ENCODE measurements at places on chromosomes 11 and 22. TPM values are rescaled to one million over a fixed set of nuclear protein-coding genes. Genes with fewer than 3 reads are reported as not detected.

GRCh38 chr11:10674911-10675440 lies 18.6 kb downstream of the IRAG1 start:
- H3K27ac ChIP-seq: no peak overlapping the region
- DNase-seq: no peak
- H3K4me1 ChIP-seq: peaks cover 6% of the 10 kb centered on the region
- no peaks in the 10 kb centered on the region for H3K36me3 ChIP-seq
- H3K27me3 ChIP-seq: no peaks in the 10 kb centered on the region

DNA sequence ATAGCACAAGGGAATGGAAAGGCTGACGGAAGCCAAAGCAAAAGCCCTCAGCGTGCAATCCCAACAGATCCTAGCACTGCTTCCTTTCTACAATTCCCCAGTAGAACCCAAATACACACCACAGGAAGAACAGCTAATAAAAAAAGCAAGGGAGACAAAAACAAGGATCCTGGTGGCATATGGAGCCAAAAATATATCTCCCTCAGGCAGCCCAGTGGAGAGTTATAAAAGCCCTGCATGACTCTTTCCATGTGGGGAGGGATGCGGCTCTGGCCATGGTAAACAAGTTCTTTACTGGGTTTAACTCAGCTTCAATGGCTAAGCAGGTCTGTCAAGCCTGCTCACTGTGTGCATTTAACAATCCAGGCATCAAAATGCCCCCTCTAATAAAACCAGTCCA lies 88.1 kb downstream of the PIWIL4 start:
- H3K4me3 ChIP-seq: no peak overlapping the region
- H3K27me3 ChIP-seq: no peaks in the 10 kb centered on the region
- DNase-seq: no peak
- no peaks in the 10 kb centered on the region for H3K4me1 ChIP-seq

The PTH gene
- polyA plus RNA-seq: not detected

The CLMP gene
- 19.7 TPM for polyA plus RNA-seq

The ACR gene
- polyA plus RNA-seq: 0.70 TPM

DNA sequence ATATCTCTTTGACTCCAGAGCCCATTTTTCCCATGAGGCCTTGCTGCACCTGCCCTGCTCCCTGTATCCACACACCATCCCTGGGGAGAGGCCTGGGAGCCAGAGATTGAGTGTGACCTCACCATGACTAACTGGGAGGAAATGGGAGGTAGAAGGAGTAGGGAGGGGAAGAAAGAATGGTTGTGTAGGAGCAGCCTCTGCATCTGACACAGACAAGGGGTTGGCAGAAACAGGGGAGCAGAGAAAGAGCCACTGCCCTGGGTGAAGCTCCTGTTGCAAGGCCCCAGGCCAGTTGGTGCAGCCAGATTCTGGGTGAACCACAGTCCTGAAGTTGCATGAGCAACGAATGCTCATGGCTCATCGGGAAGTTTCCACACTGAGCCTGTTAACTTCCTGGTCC lies 32.4 kb downstream of the POU2F3 start:
- no peaks in the 10 kb centered on the region for H3K27me3 ChIP-seq
- no peak overlapping the region for H3K27ac ChIP-seq
- DNase-seq: no peak
- no peaks in the 10 kb centered on the region for H3K4me1 ChIP-seq

The PRDM11 gene
- polyA plus RNA-seq: 13.0 TPM

DNA sequence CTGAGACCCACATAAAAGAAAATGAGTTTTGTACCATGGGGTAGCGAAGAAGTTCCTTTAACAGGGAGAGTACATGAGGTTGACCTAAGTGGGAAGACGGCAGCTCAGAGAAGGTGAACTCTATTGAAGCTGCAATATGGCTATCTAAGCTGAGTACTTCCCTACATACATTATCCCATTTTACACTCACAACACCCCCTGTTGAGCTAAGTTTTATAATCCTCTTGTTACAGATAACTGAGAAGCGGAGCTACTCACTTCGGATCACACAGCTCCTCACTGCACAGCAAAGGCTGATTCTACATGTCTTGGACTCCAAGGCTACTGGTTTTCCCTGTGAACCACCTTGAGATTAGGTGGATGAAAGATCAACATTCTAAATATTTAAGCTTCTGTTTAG lies 8.2 kb upstream of the PIWIL4 start:
- H3K27me3 ChIP-seq: no peaks in the 10 kb centered on the region
- H3K4me3 ChIP-seq: no peak overlapping the region
- no peaks in the 10 kb centered on the region for H3K4me1 ChIP-seq
- no peak for DNase-seq
- no peak overlapping the region for H3K27ac ChIP-seq
- no peaks in the 10 kb centered on the region for H3K36me3 ChIP-seq

DNA sequence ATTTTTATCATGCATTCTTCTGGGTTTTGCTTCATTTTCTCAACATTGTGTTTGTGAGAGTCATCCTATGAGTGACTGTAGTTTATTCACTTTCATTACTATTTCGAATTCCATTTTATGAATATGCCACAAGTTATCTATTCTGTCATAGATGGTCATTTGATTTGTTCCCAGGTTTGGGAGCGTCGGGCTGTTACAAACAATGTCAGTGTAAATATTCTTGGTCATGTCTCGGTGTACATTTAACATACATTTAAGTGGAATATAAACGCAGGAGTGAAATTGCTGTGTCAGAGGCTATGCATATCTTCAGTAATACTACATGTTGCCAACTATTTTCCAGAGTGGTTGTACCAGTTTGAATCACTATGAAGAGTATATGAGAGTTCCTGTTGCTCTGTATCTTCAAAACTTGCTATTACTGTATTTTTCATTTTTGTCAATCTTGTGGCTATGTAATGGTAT lies 2.4 kb downstream of the TRIM44 start:
- DNase-seq: no peak
- H3K36me3 ChIP-seq: no peaks in the 10 kb centered on the region
- no peak overlapping the region for H3K4me3 ChIP-seq

The OR5M3 gene
- not detected for polyA plus RNA-seq

The DEUP1 gene
- 0.43 TPM for polyA plus RNA-seq

GRCh38 chr11:75246671-75247350 lies 6.2 kb downstream of the TPBGL start:
- no peak for DNase-seq
- H3K4me3 ChIP-seq: no peak overlapping the region
- H3K36me3 ChIP-seq: no peaks in the 10 kb centered on the region
- H3K27me3 ChIP-seq: peaks cover 16% of the 10 kb centered on the region
- H3K27ac ChIP-seq: no peak overlapping the region
- peaks cover 14% of the 10 kb centered on the region for H3K4me1 ChIP-seq

- H3K4me3 ChIP-seq: no peak overlapping the region
- peaks cover 8% of the 10 kb centered on the region for H3K4me1 ChIP-seq
- no peak for DNase-seq
- H3K27me3 ChIP-seq: peaks cover 1% of the 10 kb centered on the region
Observed at GRCh38 chr22:39617970-39618757, 47.6 kb downstream of the CACNA1I start.

- H3K27me3 ChIP-seq: no peaks in the 10 kb centered on the region
- no peak overlapping the region for H3K4me3 ChIP-seq
- no peak for DNase-seq
- H3K36me3 ChIP-seq: no peaks in the 10 kb centered on the region
- peaks cover 18% of the 10 kb centered on the region for H3K4me1 ChIP-seq
- no peak overlapping the region for H3K27ac ChIP-seq
Observed at GRCh38 chr11:116233561-116233960, 539.2 kb downstream of the BUD13 start.

DNA sequence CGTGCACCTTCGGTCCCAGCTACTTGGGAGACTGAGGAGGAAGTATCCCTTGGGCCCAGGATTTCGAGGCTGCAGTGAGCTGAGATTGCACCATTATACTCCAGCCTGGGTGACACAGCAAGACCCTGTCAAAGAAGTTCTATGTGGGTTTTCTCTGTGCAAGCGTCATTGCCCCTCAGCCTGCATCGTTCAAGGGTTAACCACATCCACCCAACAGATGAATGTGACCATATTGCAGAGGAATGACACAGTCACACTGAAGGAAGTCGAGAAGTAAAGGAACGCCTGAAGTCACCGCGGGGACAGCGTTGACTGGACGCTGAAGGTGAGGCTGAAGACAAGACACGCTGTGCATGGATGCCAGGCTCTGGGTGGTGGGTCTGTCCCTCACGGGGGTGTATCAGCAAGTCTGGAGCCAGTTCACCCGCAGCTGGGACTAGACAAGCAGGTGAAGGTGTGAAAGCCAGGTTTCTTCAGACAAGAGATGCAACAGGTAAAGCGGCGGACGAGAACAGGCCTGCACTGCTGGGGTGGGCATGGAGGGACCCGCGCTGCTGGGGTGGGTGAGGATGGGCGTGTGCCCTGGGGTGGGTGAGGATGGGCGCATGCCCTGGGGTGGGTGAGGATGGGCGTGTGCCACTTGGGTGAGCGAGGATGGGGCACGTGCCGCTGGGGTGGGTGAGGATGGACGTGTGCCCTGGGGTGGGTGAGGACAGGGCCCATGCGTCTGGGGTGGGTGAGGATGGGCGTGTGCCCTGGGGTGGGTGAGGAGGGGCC lies 36.5 kb upstream of the TOLLIP start:
- no peaks in the 10 kb centered on the region for H3K36me3 ChIP-seq
- H3K4me3 ChIP-seq: no peak overlapping the region
- no peaks in the 10 kb centered on the region for H3K27me3 ChIP-seq
- H3K27ac ChIP-seq: no peak overlapping the region
- DNase-seq: no peak
- peaks cover 19% of the 10 kb centered on the region for H3K4me1 ChIP-seq

The GPHA2 gene
- polyA plus RNA-seq: 1.9 TPM

The OR2AT4 gene
- 0.05 TPM for polyA plus RNA-seq

DNA sequence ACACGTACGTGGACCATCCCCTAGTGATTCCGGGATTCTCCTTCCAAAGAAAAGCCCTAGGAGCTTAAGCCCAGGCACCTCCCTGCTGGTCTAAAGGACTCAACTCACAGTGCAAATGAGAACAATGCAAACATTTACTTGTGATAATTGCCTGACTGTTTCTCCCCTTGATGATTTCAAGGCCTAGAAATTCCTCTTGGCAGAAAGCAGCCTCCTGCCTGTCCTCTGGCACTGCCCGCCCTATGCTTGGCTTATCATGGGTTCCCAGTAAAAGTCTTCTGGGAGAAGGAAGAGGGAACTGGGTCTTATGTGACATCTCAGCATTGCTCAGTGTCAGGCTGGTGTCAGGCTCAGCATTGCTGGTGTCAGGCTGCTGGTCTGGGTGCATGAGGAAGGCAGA lies 351.8 kb downstream of the SHANK2 start:
- no peak overlapping the region for H3K4me3 ChIP-seq
- H3K36me3 ChIP-seq: no peaks in the 10 kb centered on the region
- H3K4me1 ChIP-seq: peaks cover 15% of the 10 kb centered on the region
- no peak for DNase-seq

- H3K4me1 ChIP-seq: peaks cover 44% of the 10 kb centered on the region
- H3K4me3 ChIP-seq: no peak overlapping the region
- DNase-seq: peak; percentile 52
- peaks cover 29% of the 10 kb centered on the region for H3K36me3 ChIP-seq
- H3K27me3 ChIP-seq: peaks cover 61% of the 10 kb centered on the region
- peak overlapping the region; percentile 47 for H3K27ac ChIP-seq
Observed at GRCh38 chr11:31796499-31797189, 14.5 kb downstream of the PAX6 start.
